ENCODE measurements at places on chromosomes 6 and 20. TPM values are rescaled to one million over a fixed set of nuclear protein-coding genes. Genes with fewer than 3 reads are reported as not detected.

- no peak for DNase-seq
Observed at GRCh38 chr20:13915284-13915683, 75.1 kb downstream of the SEL1L2 start.

- DNase-seq: peak; percentile 80
Observed at GRCh38 chr20:12927489-12927888, 81.3 kb upstream of the SPTLC3 start.

- no peak for DNase-seq
Observed at GRCh38 chr20:22288957-22289356, 295.4 kb downstream of the FOXA2 start.

- DNase-seq: peak; percentile 40
Observed at GRCh38 chr6:133436652-133437051, 195.5 kb downstream of the EYA4 start.

HRH3 gene
- total RNA-seq: not detected

GLP1R gene
- total RNA-seq: not detected

DNA sequence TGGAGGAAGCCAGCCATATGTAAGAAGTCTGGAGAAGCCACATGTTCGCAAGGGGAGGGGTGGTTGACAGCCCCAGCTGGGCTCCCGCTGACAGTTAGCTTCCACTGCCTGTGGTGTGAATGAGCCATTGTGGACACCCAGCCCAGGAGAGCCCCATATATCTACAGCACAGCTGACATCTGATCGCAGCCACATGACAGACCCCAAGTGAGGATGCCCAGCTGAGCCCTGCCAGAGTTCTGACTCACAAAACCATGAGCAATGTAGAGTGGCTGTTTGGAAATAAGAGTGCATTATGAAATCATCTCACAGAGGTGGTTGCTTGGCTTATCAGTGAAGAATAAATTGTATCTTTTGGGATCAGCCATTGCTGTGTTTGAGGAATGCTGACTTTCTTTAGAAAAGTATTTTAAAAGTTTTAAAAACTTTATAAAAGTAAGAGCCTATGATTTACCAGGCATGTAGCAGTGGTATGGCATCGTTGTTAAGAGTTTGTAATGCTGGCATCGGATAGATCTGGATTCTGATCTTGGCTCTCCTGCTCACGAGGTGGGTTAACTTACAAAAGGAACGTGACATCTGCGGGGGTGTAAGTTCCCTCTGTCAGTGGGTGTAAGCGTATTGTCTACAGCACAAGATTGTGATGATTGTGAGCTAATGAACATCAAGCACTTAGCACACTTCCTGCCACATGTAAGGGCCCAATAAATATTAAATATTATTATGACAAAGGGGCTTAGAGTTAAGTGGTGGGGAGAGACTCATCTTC is 24.1 kb downstream of the CFAP61 start:
- peak; percentile 37 for DNase-seq

GRCh38 chr6:168180548-168181011 is 101.6 kb upstream of the FRMD1 start:
- peak; percentile 19 for DNase-seq

- DNase-seq: peak; percentile 22
Observed at GRCh38 chr20:9532069-9532838, 17.9 kb downstream of the LAMP5 start.

DNA sequence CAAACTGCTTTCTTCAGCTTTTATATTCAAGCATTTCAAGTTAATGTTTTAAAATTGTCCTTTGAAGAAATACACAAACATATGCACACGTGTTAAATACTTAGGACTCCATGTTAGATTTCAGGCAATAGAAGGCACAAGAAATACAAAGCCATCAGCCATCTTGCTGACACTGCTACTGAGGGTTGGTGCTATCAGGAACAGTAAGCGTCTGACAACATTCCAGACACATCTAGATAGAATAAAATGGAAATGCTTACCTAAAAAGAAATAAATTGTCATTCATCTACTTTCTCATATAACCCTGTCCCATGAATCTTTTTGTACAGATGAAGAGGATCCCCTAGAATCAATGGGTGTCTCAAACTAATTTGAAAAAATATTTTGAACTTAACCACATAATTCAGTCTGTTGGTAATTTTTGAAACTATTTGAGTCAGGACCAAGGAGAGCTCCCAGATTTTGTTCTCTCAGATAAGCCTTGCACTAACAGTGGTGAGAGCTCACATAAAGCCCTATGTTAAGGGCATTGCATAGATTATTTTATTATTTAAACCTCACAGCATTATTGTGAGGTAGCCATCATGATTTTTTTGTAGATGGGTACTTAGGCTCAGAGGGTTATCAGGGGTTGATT is 631.1 kb upstream of the POU3F2 start:
- peak; percentile 19 for DNase-seq

TAAR6 gene
- not detected for total RNA-seq

DNA sequence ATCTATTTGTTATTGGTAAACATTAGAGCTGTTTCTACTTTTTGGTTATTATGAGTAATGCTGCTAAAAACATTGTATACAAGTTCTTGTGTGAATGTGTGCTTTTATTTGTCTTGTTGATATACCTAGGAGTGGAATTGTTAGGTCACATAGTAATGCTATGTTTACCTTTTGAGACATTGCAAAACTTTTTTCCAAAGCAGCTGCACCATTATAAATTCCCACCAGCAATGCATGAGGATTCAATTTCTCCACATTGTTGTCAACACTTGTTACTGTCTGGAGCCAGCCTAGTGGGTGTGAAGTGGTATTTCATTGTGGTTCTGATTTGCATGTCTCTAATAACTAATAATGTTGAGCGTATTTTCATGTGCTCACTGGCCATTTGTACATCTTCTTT is 145.9 kb downstream of the CCDC170 start:
- DNase-seq: no peak

GRCh38 chr20:1831606-1832005 is 63.6 kb upstream of the SIRPA start:
- DNase-seq: no peak

GRCh38 chr20:36848078-36848660 is 27.8 kb upstream of the TLDC2 start:
- no peak for DNase-seq

BEND6 gene
- total RNA-seq: 1.3 TPM

PTGIS gene
- 0.18 TPM for total RNA-seq

GRCh38 chr6:52249078-52249477 is 4.8 kb upstream of the IL17F start:
- DNase-seq: no peak

MYB gene
- 4.4 TPM for total RNA-seq

GRCh38 chr6:47663462-47664216 is 34.7 kb upstream of the ADGRF4 start:
- DNase-seq: peak; percentile 32

- DNase-seq: peak; percentile 36
Observed at GRCh38 chr6:151961809-151962208, 154.3 kb downstream of the ESR1 start.

DNA sequence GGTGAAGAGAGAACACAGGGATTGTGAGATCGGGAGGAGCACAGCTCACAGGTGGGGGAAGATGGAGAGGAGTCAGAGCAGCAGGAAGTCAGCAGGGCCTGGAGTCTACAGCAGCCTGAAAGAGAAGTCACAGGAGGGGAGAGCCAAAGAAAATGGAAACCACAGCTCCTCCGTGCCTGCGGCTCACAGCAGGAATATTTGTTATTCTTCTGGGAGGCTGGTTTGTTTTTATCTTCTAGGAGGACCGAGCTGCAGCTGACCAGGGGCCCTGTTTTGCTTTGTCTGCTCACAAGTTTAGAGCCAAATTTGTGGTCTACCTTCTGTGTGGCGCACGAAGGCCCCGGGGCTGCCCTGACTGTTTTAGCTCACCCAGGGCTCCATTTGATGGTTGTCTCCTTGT is 81.8 kb downstream of the CLIC5 start:
- no peak for DNase-seq

- DNase-seq: no peak
Observed at GRCh38 chr6:87430499-87430898, 22.7 kb downstream of the CFAP206 start.

GRCh38 chr20:23086931-23087411 is 847 bp upstream of the CD93 start:
- no peak for DNase-seq

DNA sequence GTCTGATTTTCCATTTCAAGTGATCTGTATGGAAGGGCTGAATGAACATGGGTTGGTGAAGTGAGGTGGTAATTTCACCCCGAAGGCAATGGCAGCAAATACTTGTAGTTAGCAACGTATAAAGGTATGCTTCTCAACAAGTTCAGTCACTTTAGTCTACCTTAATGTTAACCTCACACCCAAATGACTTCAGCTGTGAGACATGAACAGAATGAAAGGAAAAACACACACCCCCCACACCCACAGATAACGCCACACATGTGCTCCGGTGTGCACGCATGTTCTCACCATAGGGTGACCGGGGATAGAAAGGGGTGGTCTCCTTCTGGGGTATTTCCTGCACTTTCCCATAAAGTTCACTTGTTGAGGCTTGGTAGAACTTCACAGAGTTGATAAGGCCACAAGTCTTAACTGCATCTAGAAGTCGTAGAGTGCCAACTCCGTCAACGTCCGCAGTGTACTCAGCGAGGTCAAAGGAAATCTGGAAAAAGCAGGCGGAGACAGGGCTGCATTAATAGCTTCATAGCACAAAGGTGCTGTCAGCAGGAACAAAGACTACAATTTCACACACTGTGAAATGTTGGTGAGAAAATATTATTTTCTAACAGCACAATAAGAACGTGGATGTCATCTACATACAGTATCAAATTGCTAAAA is 284.8 kb downstream of the GMDS start:
- DNase-seq: no peak

DNA sequence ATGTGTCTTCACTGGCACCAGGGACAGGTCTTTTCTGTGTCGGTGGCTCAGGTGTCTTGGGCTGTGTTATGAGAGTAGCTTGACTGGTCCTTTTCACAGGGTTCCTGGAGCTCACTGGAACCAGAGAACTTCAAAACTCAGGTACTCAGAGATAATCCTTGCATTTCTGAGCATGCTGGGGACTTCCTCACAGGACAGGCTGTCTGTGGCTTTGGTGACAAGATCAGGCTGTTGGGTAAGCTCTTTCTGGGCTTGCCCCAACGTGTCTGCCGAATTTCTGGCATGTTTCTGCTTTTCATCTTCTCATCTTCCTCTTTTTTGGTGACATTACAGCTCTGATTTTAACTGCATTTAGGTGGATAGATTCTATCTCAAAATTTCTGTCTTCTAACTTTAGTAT is 270.0 kb downstream of the CDH26 start:
- DNase-seq: no peak

DNA sequence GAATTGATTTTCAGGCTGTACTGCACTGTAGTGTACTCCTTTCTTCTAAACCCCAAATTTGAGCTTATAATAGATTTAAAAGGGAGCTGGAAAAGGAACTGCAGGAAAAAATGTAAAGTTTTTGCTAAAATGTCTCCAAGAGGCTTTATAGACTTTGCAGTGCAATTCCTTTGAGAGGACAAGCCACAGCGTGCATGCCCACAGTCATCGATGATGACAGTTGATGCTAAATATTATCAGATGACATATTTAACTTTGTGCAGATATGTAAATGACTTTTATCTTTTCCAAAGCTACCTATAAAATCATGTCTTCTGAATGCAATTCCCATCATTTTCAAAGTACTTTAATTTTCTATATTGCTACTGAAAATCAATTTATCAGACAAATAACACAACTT is 24.3 kb upstream of the HDGFL1 start:
- DNase-seq: no peak

STMN3 gene
- 24.5 TPM for total RNA-seq

- DNase-seq: peak; percentile 33
Observed at GRCh38 chr6:170026751-170027646, 263.9 kb downstream of the DLL1 start.

DNA sequence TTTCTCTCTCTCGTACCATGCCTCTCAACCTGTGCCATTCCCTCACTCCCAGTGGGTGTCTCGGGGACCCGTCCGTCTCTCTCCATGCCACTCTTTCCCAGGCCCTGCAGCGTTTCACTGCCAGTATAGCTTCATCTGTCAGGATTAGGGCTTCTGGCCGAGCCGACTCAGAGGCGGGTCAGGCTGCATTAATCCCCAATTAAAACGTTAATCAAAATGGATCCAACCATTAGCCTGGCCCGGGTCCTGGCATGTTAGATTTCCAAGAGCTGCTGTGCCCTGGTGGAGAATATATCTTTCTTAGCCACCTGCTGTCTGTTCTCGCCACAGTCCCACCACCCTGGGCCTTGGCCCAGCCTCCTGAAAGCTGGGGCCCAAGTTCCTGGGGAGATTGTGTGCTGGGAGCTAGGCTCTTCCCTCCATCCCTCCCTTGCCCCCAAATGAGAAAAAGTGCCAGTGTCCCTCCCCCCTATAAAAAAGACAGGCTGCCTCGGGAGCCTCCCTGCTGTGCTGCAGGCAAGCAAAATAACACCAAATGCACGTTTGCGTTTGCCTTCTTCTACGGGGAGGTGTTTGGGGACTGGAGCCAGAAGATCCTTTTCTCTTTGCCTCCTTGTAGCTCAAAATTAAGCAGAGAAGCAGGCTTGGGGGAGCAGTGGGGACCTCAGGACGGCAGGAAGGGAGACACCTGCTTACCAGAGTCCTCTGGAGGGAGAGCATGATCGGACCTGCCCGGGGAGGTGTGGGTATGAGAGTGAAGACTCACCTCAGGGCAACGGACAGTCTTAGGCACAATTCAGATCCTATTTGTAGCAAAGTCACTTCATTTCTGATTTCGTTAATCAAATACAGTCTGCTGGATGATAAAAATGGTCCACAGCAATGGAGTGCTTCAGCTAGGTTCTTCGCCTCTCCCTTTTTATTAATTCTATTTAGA is 3.0 kb downstream of the KCNG1 start:
- DNase-seq: no peak

- DNase-seq: no peak
Observed at GRCh38 chr6:141140905-141141304, 991.8 kb upstream of the GJE1 start.

NR2E1 gene
- total RNA-seq: not detected

GRCh38 chr20:52150440-52151258 is 40.9 kb downstream of the ZFP64 start:
- peak; percentile 76 for DNase-seq

DXO gene
- 32.4 TPM for total RNA-seq

DNA sequence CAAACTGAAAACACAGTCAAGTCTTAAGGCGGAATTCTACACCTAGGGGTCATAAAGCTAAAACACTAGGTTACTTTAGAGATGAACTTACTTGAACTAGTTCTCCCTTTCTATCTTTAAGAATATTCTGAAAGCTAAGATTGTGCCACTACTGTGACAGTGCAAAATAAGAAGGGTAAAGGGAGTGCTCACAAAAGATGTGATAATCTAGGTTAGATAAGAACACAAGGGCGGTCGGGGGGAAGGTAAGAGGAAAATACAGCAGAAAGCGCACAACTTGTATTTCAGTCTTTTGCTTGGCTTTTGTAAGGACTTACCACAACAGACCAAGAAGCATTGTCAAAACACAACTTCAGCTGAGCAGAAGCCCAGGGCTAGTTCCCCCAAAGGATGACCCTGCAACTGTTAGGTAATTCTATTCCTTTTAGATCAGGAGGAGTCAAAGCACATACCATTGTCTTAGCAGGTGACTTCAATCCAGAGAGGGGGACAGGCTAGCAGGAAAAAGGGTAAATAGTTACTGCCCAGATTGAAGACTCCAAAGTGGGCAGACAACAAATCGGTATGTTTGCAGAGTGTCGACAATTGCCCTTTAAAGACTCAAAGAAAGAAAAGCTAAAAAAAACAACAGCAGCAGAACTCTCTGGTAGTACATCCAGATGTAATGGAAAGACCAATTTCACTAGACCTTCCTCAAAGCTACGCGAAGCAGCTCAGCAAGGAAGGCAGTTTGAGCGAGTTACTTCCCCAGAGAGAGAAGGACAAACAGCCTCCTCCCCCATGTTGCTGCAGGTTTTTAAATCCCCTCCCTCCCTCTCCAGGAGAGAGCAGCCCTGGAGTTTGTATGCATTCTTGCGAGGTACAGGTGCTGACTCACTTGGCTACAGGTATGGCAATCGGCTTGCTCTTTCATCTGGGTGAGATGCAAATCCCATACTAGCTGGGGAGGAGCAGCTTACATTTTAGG is 59.0 kb downstream of the RIPOR2 start:
- DNase-seq: no peak
